ENCODE measurements at places on chromosomes 11 and 22. TPM values are rescaled to one million over a fixed set of nuclear protein-coding genes. Genes with fewer than 3 reads are reported as not detected.

The TRIM49 gene
- total RNA-seq: not detected

The DDX25 gene
- total RNA-seq: not detected

The TRPM5 gene
- total RNA-seq: not detected

The ARL14EP gene
- total RNA-seq: 33.9 TPM

The CDC42BPG gene
- 0.33 TPM for total RNA-seq

The CLP1 gene
- total RNA-seq: 17.2 TPM

The SLC5A1 gene
- not detected for total RNA-seq

The TEX12 gene
- total RNA-seq: 0.17 TPM

The BLID gene
- total RNA-seq: 7.9 TPM

The TOLLIP gene
- total RNA-seq: 21.8 TPM

The HMOX1 gene
- total RNA-seq: 243 TPM

The MRGPRF gene
- total RNA-seq: 84.2 TPM

The MMP26 gene
- total RNA-seq: not detected

The CCDC116 gene
- total RNA-seq: 0.17 TPM

The MS4A7 gene
- total RNA-seq: not detected

The RASSF10 gene
- total RNA-seq: not detected

The FAM118B gene
- 21.0 TPM for total RNA-seq

The PARVA gene
- 27.7 TPM for total RNA-seq

The OR51F2 gene
- total RNA-seq: not detected

The POU2AF2 gene
- total RNA-seq: not detected
